ENCODE measurements at places on chromosomes 1 and 21.

DNA sequence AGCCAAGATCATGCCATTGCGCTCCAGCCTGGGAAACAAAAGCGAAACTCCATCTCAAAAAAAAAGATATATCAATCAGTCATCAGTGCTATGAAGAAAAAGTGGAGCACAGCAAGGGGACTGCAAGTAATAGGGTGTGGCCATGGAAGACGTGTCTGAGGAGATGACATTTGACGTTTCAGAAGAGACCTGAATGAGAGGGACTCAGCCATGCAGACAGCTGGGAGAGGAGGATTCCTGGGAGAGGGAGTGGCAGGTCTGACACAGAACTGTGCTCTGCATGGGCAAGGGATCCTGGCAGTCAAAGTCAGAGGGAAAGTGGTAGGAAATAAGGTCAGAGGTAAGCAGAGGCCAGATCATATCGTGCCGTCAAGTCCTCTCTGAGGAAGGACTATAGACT lies 3.3 kb downstream of the LAX1 start:
- H3K4me3 ChIP-seq = peak overlapping the region; percentile 28
- no peaks in the 10 kb centered on the region for H3K27me3 ChIP-seq
- peaks cover 36% of the 10 kb centered on the region for H3K4me1 ChIP-seq
- H3K27ac ChIP-seq = peak overlapping the region; percentile 78
- no peak for DNase-seq
- peaks cover 38% of the 10 kb centered on the region for H3K36me3 ChIP-seq

- H3K27ac ChIP-seq = no peak overlapping the region
- DNase-seq = no peak
- no peaks in the 10 kb centered on the region for H3K36me3 ChIP-seq
- no peaks in the 10 kb centered on the region for H3K27me3 ChIP-seq
These were observed 34.2 kb downstream of the CAMTA1 start for GRCh38 chr1:6819246-6820040.

DNA sequence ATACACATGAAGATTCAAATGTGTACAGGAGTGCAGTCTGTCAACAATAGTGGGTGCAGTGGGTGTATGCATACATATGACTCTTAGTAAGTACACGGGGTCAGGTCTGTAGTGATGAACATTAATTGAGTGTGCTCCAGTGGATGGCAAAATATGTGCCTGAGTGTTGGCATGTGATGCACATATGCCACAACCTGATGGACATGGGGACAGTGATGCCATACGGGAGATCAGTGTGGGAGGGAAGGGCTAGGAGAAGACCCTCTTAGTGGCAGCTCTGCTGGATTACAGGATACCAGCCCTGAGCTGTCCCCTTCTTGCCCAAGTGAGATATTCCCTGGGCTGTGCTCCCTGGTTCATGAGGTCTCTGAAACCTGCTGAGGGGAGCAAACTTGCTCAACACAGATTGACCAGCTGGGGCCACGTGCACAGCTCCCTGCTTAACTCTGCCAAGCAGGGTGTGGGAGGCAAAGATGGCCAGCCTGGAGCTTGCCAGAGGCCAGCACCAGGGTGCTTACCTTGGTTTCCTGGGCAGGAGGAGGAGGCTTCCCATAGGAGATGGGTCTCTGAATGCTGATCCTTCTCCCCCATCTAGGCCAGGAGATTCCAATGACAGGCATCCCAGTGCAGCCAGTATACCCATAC lies 2.2 kb downstream of the SHISA4 start:
- H3K4me3 ChIP-seq = no peak overlapping the region
- H3K27me3 ChIP-seq = peaks cover 44% of the 10 kb centered on the region
- no peak for DNase-seq
- peaks cover 1% of the 10 kb centered on the region for H3K36me3 ChIP-seq
- H3K27ac ChIP-seq = no peak overlapping the region

GRCh38 chr21:31912501-31912900 lies 39.7 kb downstream of the HUNK start:
- H3K27ac ChIP-seq = no peak overlapping the region
- H3K27me3 ChIP-seq = peaks cover 14% of the 10 kb centered on the region
- DNase-seq = no peak
- no peaks in the 10 kb centered on the region for H3K36me3 ChIP-seq
- H3K4me1 ChIP-seq = no peaks in the 10 kb centered on the region

GRCh38 chr1:218317061-218317460 lies 28.1 kb upstream of the TGFB2 start:
- no peak overlapping the region for H3K27ac ChIP-seq
- H3K4me1 ChIP-seq = no peaks in the 10 kb centered on the region
- no peak for DNase-seq
- peaks cover 5% of the 10 kb centered on the region for H3K36me3 ChIP-seq

DNA sequence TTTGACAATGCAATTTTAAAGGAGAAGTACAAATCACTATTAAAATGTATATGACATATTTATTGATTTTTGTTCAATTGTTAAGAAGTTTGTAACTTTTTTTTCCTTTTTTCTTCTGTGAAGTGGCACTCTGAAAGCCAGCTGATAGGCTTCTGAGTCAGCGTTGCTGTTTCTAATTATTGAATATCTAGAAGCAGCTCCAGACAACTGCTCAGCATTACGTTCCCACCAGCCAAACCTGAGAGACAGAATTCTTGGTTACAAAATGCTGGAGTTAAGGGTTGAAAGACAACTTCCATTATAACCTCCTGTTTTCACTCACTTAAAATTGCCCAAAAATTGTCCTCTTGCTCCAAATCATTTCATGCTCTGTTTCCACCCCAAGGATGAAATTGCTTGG lies 31.4 kb upstream of the LMX1A start:
- H3K27me3 ChIP-seq = peaks cover 73% of the 10 kb centered on the region
- H3K4me1 ChIP-seq = peaks cover 12% of the 10 kb centered on the region
- no peak overlapping the region for H3K4me3 ChIP-seq
- H3K27ac ChIP-seq = no peak overlapping the region
- DNase-seq = no peak

- H3K27ac ChIP-seq = no peak overlapping the region
- no peak for DNase-seq
- no peak overlapping the region for H3K4me3 ChIP-seq
- H3K27me3 ChIP-seq = peaks cover 4% of the 10 kb centered on the region
- no peaks in the 10 kb centered on the region for H3K4me1 ChIP-seq
These were observed 67.3 kb upstream of the MAP10 start for GRCh38 chr1:232737917-232738316.

DNA sequence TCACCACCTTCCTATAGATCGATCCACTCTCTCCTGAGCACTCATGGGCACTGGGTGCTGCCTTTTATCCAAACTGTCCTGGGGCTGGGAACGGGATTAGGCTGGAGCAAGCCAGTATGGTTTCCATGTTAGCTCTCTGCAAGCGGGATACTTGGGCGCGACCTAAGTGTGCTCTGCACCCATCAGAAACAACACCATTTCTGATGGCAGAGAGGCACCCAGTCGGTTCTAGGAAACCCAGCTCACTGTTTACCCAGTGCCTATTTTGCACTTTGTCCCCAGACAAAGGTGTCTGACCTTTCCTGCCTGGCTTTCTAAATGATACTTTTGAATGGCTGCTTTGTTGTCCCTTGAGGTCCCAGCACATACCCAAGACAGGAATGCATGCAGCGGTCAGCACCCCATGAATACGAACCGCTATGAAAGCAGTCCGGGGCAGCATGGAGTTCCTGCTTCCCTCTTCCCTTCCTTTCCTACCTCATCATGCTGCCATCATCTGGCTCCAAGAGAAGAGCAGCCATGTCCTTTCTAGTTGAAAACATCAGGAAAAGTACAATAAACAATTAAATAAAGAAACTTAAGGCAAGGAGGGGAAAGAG lies 83.9 kb downstream of the TRABD2B start:
- H3K27me3 ChIP-seq = peaks cover 2% of the 10 kb centered on the region
- no peaks in the 10 kb centered on the region for H3K4me1 ChIP-seq
- DNase-seq = no peak
- no peak overlapping the region for H3K4me3 ChIP-seq
- H3K36me3 ChIP-seq = no peaks in the 10 kb centered on the region

DNA sequence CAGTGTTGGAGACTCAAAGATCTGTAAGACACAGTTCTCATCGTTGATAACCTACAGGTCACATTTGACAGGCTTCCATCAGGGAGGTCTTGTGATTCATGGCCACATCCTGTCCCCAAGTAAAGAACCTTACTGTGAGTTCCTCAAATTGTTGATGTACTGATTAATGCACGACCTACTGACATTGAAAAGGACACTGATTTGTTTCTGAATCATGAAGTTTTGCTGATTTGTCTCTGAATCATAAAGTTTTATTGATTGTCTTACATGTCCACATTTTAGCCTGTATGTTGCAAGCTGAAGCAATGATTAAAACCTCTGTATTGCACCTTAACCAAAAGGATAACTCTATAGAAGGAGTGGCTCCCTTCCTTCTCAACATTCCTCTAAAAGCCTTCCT lies 476.3 kb upstream of the RUNX1 start:
- peaks cover 46% of the 10 kb centered on the region for H3K4me1 ChIP-seq
- no peak overlapping the region for H3K4me3 ChIP-seq
- no peaks in the 10 kb centered on the region for H3K36me3 ChIP-seq

- no peak overlapping the region for H3K4me3 ChIP-seq
- DNase-seq = no peak
- no peaks in the 10 kb centered on the region for H3K4me1 ChIP-seq
These were observed 75.9 kb downstream of the HLX start for GRCh38 chr1:220955116-220955515.

DNA sequence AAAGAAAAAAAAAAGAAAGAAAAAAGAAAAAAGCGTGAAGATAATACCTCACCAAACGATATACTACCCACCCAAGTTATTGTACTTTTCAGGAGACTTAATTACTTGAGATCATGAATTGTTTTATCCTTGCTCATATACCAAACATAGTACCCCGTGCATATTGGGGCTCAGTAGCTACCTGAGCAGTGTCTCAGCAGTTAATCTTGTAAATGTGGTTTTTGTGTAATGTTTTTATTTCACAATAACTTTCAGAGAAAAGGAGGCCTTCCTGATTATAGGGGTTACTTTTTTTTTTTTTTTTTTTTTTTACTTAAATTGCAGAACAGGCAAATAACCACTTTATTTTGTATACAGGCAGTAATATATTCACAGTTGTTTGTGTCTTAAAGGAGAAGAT lies 80.3 kb downstream of the OSBPL9 start:
- H3K4me3 ChIP-seq = no peak overlapping the region
- H3K27me3 ChIP-seq = peaks cover 3% of the 10 kb centered on the region
- no peaks in the 10 kb centered on the region for H3K36me3 ChIP-seq
- no peak overlapping the region for H3K27ac ChIP-seq

GRCh38 chr1:83043244-83043643 lies 955.7 kb downstream of the TTLL7 start:
- H3K4me1 ChIP-seq = no peaks in the 10 kb centered on the region
- no peaks in the 10 kb centered on the region for H3K27me3 ChIP-seq
- no peak for DNase-seq
- no peak overlapping the region for H3K4me3 ChIP-seq
- no peak overlapping the region for H3K27ac ChIP-seq

- DNase-seq = no peak
- no peak overlapping the region for H3K4me3 ChIP-seq
- no peaks in the 10 kb centered on the region for H3K36me3 ChIP-seq
- H3K4me1 ChIP-seq = no peaks in the 10 kb centered on the region
These were observed 290.5 kb downstream of the DSCAM start for GRCh38 chr21:40556442-40556968.

- peaks cover 13% of the 10 kb centered on the region for H3K27me3 ChIP-seq
- DNase-seq = no peak
- H3K27ac ChIP-seq = no peak overlapping the region
- H3K4me1 ChIP-seq = peaks cover 17% of the 10 kb centered on the region
- no peaks in the 10 kb centered on the region for H3K36me3 ChIP-seq
- H3K4me3 ChIP-seq = no peak overlapping the region
These were observed 15.6 kb upstream of the KCNJ15 start for GRCh38 chr21:38241029-38241740.

GRCh38 chr1:80933346-80933745 lies 867.4 kb upstream of the ADGRL2 start:
- H3K27ac ChIP-seq = no peak overlapping the region
- H3K36me3 ChIP-seq = no peaks in the 10 kb centered on the region
- no peak overlapping the region for H3K4me3 ChIP-seq

- no peaks in the 10 kb centered on the region for H3K4me1 ChIP-seq
- DNase-seq = no peak
- H3K27me3 ChIP-seq = no peaks in the 10 kb centered on the region
- peaks cover 3% of the 10 kb centered on the region for H3K36me3 ChIP-seq
These were observed 123.6 kb downstream of the PEX14 start for GRCh38 chr1:10598389-10598702.

- H3K4me1 ChIP-seq = no peaks in the 10 kb centered on the region
- H3K27me3 ChIP-seq = no peaks in the 10 kb centered on the region
- H3K27ac ChIP-seq = no peak overlapping the region
- no peak overlapping the region for H3K4me3 ChIP-seq
These were observed 107.8 kb downstream of the DISC1 start for GRCh38 chr1:231734417-231734816.

GRCh38 chr1:159791461-159791860 lies 10.7 kb downstream of the DUSP23 start:
- peaks cover 2% of the 10 kb centered on the region for H3K4me1 ChIP-seq
- no peak overlapping the region for H3K4me3 ChIP-seq
- H3K27ac ChIP-seq = no peak overlapping the region
- peaks cover 13% of the 10 kb centered on the region for H3K27me3 ChIP-seq
- DNase-seq = no peak

DNA sequence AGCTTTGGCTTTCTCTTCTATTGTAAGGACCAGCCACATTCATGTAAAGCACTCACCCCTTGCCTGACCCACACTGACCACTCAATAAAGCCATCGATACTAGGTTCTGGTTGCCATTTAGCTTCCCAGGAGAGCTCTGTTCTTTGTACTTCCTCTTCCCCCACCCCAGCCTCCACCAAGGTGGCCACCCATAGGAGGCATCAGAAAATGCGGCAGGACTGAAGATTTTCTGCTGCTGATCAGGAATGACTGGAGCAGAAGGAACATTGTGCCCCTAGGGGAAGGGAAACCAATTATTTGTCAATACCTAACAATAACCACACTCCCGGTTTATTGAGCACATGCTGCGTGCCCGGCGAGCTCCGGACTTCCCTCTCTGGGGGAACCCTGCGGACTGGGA lies 5.2 kb upstream of the SMIM12 start:
- peaks cover 2% of the 10 kb centered on the region for H3K36me3 ChIP-seq
- no peak for DNase-seq
- H3K4me3 ChIP-seq = peak overlapping the region; percentile 74

DNA sequence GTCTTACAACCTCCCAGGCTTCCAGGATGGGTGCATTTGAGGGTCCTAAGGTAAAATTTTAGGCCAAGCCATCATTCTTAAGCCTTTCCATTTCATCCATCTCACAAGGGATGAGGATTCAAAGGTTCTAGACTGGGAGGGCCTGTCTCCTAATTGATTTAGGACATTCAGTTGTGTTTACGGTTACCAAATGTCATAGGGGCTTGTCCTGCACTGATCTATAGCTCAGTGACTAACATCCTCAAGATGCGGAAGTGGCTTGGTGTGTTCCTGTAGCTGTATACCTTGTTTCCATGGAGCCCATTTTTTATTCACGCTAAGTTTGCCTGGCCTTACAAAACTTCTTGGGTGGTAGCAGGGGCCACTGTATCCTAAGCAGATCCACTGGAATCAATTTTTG lies 52.8 kb downstream of the DUSP10 start:
- H3K4me1 ChIP-seq = peaks cover 32% of the 10 kb centered on the region
- no peak overlapping the region for H3K4me3 ChIP-seq
- DNase-seq = no peak
- no peaks in the 10 kb centered on the region for H3K27me3 ChIP-seq
